RWPE2 (cell line): ENCODE measurements at places on chromosomes 13 and 19.

DNA sequence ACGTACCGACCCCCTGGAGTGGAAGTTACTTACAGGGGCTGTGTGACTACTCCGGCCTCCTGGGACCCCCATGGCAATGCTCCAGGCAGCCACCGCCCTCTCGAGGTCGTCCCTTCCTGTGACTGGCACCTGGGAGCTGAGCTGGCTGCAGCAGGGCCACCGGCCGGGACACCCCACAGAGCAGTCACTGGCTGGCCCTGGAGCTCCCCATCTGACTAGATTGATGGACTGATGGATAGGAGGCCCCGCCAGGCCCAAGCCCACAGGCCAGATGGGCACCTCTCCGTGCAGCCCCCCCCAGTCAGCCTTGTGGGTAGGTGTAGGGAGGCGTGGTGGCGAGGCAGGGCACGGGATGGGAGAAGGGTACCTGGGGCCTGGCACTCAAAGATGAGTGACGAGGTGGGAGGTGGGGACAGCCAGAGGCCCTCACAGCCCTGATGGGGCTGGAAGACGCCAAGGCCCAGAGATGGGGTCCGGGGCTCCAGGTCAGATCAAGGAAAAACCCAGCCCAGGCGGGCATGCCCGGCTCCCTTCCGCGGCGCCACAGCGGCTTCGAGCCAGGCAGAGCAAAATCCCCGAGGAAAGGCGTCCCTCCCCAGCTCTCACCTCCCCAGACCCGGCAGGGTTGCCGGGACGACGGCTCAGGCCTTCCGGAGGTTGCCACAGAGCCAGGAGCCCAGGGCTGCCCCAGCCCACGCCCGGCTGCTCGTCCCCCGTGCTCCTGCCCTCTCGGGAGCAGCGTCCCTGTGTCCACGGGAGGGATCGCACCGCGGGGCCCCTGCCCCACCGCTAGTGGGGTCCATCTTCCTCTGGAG, 8.4 kb downstream of the SLC39A3 start:
- DNase-seq: no peak
- no peaks in the 10 kb centered on the region for H3K4me1 ChIP-seq
- H3K27ac ChIP-seq: no peak overlapping the region
- H3K36me3 ChIP-seq: peaks cover 8% of the 10 kb centered on the region
- H3K27me3 ChIP-seq: no peaks in the 10 kb centered on the region

DNA sequence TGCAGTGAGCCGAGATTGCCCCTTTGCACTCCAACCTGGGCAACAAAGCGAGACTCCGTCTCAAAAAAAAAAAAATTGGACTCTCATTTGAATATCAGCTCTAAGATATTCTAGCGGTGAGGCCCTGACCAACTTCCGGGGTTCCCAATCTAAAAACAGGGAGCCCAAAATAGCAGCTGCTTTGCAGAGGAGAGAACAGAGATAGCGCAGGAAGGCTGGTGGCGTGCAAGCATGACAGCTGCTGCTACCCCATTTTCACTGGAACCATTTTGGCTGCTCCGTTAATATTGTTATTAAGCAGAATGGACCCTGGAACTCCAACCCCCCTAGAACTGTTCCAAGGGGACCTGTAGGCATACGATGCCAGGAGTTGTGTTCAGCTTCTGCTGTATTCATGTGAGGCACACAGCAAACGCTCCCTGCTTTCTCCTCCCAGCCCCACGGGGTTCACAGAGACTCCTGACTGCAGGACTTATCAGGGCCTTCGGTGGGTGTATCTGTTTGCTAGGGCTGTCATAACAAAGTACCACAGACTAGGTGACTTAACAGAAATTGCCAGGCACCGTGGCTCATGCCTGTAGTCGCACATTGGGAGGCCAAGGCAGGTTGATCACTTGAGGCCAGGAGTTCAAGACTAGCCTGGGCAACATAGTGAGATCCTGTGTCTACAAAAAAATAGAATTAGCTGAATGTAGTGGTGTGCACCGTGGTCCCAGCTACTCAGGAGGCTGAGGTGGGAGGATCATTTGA, 11.5 kb downstream of the STXBP2 start:
- no peaks in the 10 kb centered on the region for H3K4me1 ChIP-seq
- no peak overlapping the region for H3K27ac ChIP-seq
- H3K36me3 ChIP-seq: no peaks in the 10 kb centered on the region
- no peak overlapping the region for H3K4me3 ChIP-seq

DNA sequence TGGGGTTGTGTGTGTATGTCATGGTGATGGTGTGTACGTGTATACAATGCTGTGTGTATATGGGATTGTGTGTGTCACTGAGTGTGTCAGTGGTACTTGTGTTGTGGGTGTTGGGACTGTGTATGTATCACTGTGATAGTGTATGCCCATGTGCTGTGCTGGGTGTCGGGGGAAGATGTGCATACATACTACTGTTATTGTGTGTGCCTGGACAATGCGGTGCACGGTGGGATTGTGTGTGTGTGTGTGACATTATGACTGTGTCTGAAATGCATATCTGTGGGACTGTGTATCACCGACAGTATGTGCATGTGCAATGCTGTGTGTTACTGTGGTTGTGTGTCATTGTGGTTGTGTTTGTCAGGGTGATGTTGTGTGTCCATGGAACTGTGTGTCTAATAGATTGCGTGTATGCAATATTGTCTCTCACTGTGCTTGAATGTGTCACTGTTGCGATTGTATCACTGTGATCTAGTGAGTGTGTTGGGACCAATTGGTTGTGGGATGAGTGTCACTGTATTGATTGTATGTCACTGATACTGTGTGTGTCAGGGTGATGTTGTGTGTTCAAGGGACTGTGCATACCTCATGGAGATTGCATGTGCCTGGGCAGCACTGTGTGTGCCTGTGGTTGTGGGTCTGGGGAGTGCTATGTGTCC, 11.0 kb upstream of the BBC3 start:
- H3K4me1 ChIP-seq: peaks cover 6% of the 10 kb centered on the region
- no peak for DNase-seq

DNA sequence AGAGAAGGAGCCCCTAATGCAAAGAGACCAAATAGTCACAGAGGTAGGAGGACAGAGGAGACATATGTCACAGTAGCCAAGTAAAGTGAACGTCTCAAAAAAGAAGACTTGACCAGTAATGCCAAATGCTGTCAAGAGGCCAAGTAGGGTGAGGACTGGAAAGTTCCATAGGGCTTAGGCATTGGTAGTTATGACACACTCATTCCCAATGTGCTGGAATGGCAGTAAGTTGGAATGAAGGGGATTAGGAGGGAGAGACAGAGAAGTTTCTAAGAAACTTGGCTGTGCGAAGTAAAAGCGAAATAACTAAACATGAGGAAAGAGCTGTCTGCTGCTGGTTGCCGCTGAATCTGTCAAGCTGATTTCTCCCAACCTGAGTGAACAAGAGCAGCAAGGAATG, 14.9 kb upstream of the FRY start:
- no peaks in the 10 kb centered on the region for H3K36me3 ChIP-seq
- no peak overlapping the region for H3K27ac ChIP-seq
- no peaks in the 10 kb centered on the region for H3K27me3 ChIP-seq
- no peak overlapping the region for H3K4me3 ChIP-seq
- no peak for DNase-seq
- no peaks in the 10 kb centered on the region for H3K4me1 ChIP-seq

- no peaks in the 10 kb centered on the region for H3K4me1 ChIP-seq
- H3K27ac ChIP-seq: no peak overlapping the region
- peaks cover 23% of the 10 kb centered on the region for H3K27me3 ChIP-seq
Measured at GRCh38 chr13:26811581-26811980, 51.0 kb upstream of the GPR12 start.

- no peak for DNase-seq
- H3K4me3 ChIP-seq: no peak overlapping the region
- H3K27me3 ChIP-seq: no peaks in the 10 kb centered on the region
- H3K4me1 ChIP-seq: peaks cover 7% of the 10 kb centered on the region
- H3K36me3 ChIP-seq: 0 out of 2 replicates have a peak, but pooled peaks cover 3% of the 10 kb centered on the region
Measured at GRCh38 chr13:73622381-73622780, 511.8 kb downstream of the KLF12 start.
